ENCODE measurements at places on chromosomes 7 and 10.

- no peak for DNase-seq
Observed at GRCh38 chr7:156918635-156919034, 25.7 kb upstream of the LMBR1 start.

GRCh38 chr10:3169673-3170072, 2.9 kb downstream of the PITRM1 start:
- no peak for DNase-seq

GRCh38 chr10:128390596-128390995, 264.4 kb upstream of the MKI67 start:
- DNase-seq = no peak

DNA sequence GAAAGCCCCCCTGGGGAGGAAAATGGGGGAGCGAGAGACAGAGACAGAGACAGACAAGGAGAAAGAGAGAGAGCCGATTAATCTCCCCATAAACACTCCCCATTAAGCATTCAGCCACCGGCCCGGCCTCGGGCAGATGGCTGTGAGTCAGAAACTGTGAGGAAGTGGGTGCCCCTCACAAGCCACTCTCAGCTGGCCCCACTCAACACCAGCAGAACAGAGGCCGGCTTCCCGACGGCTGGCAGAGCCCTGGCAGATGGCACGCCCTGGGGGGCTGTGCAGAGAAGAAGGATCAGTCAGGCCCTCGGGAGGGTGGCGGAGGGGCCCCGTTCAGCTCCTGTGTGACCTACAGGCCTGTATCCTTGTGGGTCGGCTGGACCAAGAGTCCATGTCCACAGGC, 41.2 kb downstream of the CAMK2B start:
- DNase-seq = peak; percentile 40

- no peak for DNase-seq
Observed at GRCh38 chr10:23535381-23535780, 96.5 kb downstream of the OTUD1 start.

- no peak for DNase-seq
Observed at GRCh38 chr7:129213828-129214227, 11.0 kb upstream of the AHCYL2 start.

DNA sequence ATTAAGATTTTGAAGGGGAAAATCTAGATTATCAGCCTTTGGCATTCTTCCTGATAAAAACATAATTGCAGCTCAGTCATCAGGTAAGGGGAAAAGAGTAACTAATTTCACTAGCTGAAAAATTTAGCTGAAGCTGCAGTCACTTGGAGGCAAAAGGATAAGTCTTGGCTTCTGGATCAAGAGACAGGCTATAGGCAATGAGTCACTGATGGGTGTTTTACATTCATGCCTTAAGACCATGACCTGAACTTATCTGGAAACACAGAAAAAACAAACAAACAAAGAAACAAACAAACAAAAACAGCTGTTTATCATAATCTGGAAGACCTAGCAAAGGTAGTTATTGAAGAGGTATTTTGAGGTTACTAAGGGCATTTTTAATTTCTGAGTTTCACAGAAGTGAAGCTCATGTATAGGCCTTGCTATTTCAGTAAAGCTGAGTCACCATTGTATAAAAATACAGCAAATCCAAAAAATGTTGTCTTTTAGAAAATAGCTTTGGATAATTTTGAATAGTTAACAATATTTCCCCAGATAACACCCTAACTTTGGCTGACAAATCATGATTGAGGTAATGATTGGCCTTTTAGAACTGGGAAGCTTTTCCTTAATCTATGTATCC, 40.3 kb downstream of the ZNF22 start:
- DNase-seq = peak; percentile 7

GRCh38 chr10:31578181-31578852, 259.3 kb downstream of the ZEB1 start:
- no peak for DNase-seq

GRCh38 chr10:108187408-108188012, 1023.0 kb upstream of the SORCS1 start:
- no peak for DNase-seq

Data from IMR-90 (cell line).